ENCODE measurements at places on chromosomes 6 and 20. TPM values are rescaled to one million over a fixed set of nuclear protein-coding genes. Genes with fewer than 3 reads are reported as not detected.

The HAO1 gene
- total RNA-seq, result not detected

The REM1 gene
- not detected for total RNA-seq

The EYA4 gene
- total RNA-seq, result 0.40 TPM

The HSPA12B gene
- total RNA-seq, result 8.7 TPM

The SERPINB1 gene
- 21.8 TPM for total RNA-seq

The BPI gene
- total RNA-seq, result not detected

All from lung microvascular endothelial cell (primary cell).